ENCODE measurements at places on chromosomes 7 and 10.
A peak's percentile ranks its signal among the peaks of the same experiment; 100 is the strongest.

GRCh38 chr10:6755781-6756460, 175.8 kb upstream of the PRKCQ start:
- no peak for DNase-seq

- DNase-seq, result no peak
Measured at GRCh38 chr10:104041891-104042535, 43.7 kb downstream of the COL17A1 start.

GRCh38 chr10:112389271-112389822, 15.4 kb downstream of the ACSL5 start:
- peak; percentile 42 for DNase-seq

DNA sequence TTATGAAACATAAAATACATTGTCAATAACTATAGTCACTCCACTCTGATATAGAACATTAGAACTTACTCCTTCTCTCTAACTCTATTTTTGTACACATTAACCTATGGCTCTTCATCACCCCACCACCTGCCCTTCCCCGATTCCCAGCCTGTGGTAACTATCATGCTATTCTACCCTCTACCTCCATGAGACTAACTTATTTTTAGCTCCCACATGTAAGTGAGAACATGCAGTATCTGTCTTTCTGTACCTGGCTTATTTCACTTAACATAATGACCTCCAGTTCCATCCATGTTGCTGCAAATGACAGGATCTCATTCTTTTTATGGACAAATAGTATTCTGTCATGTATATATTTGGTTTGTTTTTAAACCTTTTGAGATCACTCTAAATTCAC, 8.8 kb upstream of the NOD1 start:
- no peak for DNase-seq

- DNase-seq, result peak; percentile 48
Measured at GRCh38 chr10:77925795-77926565, 575 bp downstream of the DLG5 start.

DNA sequence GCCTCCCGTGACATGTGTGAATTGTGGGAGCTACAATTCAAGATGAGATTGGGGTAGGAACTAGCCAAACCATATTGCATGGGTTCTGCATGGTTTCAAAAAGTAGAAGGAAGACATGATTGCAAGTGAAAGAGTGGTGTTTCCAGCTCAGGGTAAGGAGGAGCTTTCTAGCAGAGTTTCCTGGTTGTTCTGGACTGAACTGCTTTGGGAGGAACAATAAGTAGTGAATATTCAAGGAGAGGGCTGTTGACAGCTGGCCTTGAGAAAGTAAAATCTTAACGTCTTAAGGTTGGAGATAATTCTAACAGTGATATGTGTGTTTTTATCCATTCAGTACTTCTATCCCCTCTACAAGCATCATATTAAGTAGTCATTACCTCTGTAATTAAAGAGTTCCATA, 62.2 kb upstream of the PRKG1 start:
- DNase-seq, result no peak

- DNase-seq, result peak; percentile 72
Measured at GRCh38 chr10:86960003-86960862, 1.8 kb downstream of the SNCG start.

DNA sequence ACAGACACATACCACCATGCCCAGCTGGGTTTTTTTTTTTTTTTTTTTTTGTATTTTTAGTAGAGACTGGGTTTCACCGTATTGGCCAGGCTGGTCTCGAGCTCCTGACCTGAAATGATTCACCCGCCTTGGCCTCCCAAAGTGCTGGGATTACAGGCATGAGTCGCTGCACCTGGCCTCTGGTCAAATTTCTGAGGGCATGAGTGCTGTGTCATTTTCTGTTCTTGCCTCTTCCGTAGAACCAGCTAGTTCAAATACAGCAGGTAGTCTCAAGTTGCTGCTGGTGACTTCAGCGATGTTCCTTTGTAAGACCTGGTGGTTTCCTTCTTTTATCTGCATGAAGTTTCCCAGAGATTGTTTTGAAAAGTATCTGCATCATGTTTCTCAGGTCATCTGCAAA, 134.8 kb upstream of the SHH start:
- DNase-seq, result no peak

DNA sequence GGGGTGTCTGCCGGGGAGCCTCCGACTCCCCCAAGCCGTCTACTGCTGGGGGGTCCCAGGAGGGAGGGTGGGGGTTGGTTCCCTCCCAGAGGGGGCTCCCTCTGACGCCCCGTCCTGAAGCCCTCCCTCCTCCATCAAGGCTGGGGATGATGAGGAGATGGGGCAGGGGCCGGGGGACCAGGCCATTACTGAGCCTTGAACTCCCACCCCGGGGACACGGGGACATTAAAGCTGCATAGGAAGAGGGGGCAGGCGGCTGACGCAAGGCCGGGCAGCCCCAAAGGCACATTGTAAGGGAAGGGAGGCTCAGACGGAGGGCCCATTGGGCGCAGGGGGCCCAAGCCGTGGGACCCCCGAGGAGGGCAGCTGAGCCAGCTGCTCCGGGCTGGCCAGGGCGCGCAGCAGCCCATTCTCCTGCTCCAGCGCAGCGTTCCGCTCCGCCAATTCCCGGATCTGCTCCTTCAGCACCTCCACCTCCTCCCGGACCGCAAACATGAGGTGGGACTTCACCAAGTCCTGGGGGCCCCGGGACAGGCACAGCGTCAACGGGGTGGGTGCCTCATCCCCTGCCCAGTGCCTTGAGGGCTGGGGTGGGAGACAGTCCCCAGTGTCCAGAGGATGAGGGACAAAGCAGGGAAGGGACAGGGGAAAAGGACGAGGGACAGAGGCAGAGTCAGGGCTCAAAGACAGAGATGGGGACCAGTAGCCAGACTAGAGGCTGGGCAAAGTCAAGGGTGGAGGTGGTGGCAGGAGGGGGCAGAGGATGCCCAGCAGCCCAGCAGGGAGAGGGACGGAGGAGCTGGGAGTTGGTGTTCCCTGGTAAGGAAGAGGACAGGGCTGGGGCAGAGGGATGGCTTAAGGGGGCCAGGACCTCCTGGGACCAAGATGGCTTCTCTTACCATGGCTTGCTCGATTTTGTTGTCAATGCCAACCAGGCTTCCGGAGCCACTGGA, 2.9 kb upstream of the SPACDR start:
- no peak for DNase-seq

- DNase-seq, result no peak
Measured at GRCh38 chr7:133702960-133703359, 424.2 kb upstream of the LRGUK start.

- DNase-seq, result no peak
Measured at GRCh38 chr7:101744588-101744987, 72.8 kb upstream of the CUX1 start.

- no peak for DNase-seq
Measured at GRCh38 chr7:93835702-93836101, 54.9 kb downstream of the TFPI2 start.

- DNase-seq, result no peak
Measured at GRCh38 chr7:120609136-120609753, 248.7 kb downstream of the TSPAN12 start.

DNA sequence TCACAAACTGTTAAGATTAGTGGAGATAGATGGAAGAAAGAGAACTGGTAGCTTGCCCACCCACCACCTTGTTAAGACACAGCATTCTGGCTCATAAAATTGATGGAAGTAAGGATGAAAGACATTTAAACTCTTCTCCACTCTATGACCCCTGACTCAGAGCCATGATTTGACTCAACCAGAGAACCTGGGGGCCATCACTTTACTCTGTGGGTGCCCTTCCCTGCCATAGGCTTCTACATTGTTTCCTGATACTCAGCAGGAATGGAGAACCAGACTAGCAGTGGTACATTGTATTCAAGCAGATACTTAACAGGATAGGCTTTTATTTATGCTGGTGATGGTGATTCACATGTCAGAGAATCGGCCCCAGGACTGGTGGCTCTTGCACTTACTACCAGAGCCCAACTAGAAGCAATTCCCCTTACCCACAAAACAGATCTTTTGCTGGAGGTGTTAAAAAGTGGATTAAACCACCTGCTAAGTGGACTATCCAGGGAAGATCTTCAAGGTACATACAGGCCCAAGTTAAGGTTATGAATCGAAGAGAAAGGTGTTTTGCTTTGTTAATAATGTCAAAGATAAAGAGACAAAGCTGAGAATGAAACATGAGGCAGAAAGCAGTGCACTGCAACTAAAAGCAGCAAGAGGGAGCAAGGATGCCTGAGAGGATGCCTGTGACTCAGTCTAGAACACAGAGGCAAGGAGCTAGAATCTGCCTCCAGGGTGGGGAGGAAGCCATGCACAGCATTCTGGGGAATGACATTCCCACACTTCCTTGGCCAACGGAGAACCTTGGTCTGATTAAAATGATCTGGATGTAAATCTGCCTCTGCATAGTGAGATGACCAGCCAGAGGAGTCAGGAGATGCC, 36.0 kb upstream of the GLI3 start:
- no peak for DNase-seq

- no peak for DNase-seq
Measured at GRCh38 chr10:6726924-6727323, 146.8 kb upstream of the PRKCQ start.

- no peak for DNase-seq
Measured at GRCh38 chr7:2575046-2575732, 16.4 kb downstream of the IQCE start.

DNA sequence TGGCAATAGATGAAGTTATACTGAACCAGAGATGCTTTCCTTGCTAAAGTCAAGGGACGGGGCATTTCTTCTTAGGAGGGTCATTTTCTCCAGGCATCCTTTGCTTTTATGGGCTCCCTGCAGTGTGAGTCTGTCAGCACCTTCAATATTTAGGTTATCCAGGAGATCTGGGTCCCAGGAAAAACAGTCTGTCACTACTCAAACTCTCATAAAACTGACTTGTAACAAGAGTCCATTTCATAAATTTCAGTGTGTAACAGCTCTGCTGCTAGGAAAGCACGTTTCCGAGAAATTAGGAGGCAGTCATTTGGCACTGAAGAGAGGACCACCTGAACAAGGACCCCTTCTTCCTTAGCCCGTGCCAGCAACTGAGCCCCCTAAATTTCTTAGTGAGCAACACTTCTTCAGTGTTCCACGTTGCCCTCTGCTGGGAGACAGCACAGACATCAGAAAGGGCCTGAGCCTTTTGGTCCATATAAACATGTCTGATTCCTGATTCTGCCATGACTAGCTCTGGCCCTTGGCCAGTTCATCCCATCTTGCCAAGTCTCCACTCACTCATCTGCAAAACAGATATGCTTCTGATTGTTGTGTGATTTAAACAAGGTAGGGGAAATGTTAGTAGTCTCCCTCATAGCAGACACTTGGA, 7.2 kb downstream of the GCC1 start:
- DNase-seq, result no peak

GRCh38 chr7:129739427-129739826, 127.9 kb downstream of the NRF1 start:
- no peak for DNase-seq

- DNase-seq, result no peak
Measured at GRCh38 chr7:33952824-33953223, 47.5 kb downstream of the BMPER start.

- DNase-seq, result no peak
Measured at GRCh38 chr10:81728692-81729091, 146.3 kb upstream of the NRG3 start.

DNA sequence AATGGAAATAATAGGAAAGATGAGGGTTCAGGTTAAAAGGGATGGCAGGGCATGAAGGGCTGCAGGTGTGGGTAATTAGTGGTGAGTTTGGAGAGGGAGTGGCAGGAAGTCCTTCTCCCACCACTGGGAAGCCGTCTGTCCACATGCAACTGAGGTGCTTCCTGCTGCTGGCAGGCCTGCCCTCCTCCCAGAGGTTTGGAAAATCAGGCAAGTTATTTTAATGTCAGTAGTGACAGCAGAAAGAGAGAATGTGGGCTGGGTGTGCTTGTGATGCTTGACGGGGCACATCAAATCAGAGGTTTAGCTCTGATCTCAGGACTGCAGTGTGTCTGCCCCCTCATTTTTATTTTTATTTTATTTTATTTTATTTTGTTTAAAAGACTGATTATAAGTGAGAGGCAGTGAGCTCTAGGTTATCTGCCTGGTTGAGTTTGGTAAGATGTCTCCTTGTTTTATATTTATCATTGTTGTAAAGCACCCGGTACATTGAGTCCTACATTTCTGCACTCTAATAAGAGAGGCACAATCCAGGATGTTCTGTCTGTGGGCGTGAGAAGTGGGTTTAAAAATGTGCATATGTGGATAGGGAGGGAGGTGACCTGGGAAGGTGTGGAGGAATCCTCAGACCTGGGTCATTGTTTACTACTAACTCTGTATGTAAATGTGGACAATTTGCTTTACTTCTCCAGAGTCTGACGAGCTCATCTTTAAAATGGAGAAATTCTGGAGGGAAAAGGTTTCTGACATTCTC, 504.4 kb downstream of the LRMDA start:
- DNase-seq, result no peak

- peak; percentile 34 for DNase-seq
Measured at GRCh38 chr7:91263384-91264045, 718 bp upstream of the FZD1 start.

DNA sequence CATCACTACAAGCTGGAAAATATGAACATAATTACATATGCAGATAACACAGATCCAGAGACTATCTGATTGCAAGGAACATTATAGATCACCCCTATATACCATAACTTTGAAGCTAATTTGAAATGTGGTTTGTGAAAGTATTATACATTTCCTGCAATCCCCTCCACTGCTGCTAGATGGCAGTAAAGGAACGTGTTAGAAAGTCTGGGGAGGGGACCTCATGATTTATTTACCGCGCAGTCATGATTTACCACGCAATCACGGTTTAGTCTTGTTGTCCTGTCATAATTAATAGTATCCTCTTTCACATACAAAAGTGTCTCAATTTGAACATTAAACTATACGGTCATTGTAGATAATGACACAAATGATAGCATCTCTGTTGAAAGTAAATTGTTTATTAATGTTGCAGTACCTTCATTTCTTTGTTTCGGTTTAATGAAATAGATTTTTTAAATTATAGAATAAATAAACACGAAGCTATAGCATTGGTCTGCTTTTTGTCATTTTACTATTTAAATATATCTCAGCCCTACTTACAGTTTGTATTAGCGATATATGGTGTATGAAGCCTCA, 145.3 kb upstream of the PRSS1 start:
- peak; percentile 62 for DNase-seq
